Heart left ventricle (tissue), 16 donors: ENCODE measurements at places on chromosomes 3 and 15.

GRCh38 chr3:89179355-89180001 lies 72.1 kb downstream of the EPHA3 start:
- no peak for DNase-seq

DNA sequence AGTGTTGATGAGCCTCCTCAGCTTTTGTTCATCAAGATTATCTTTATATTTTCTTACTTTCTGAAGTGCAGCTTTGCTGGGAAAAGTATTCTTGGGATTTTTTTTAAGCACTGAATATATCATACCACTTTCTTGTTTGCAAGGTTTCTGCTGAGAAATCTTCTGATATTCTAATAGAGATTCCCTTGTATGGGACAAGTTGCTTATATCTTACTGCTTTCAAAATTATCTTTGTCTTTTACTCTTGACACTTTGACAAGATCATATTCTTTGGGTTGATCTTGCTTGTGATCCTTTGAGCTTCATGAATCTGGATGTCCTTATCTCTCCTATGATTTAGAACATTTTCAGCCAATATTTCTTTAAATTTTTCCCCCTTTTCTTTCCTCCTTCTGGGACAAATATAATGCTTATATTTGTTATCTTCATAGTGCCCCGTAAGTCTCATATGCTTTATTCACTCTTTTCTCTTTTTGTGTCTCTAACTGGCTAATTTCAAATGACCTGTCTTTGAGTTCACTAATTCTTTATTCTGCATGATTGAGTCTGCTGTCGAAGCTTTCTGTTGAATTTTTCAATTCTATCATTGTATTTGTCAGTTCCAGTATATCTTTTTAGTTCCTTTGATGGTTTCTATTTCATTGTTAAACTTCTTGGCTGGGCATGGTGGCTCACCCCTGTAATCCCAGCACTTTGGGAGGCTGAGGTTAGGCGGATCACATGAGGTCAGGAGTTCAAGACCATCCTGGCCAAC lies 211.4 kb upstream of the MANF start:
- DNase-seq = no peak

DNA sequence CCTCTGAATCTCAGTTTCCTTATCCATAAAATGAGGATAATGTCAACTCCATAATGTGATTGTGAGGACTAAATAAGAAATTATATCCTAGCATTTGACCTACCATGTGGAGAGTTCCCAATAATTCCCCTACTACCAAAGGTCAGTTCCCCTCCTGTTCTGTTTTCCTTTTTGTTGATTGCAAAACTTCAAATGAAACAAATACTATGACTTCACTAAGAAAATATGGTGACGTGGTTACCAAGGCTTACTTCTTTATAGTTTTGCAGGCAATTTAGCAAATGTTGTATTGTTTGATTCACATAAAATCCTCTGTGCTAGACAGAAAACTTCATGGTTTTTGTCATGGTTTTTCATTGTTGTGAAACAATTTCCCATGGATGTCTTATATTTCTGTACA lies 153.8 kb upstream of the RORA start:
- no peak for DNase-seq

GRCh38 chr3:155594526-155595187 lies 150.2 kb downstream of the PLCH1 start:
- DNase-seq = no peak

DNA sequence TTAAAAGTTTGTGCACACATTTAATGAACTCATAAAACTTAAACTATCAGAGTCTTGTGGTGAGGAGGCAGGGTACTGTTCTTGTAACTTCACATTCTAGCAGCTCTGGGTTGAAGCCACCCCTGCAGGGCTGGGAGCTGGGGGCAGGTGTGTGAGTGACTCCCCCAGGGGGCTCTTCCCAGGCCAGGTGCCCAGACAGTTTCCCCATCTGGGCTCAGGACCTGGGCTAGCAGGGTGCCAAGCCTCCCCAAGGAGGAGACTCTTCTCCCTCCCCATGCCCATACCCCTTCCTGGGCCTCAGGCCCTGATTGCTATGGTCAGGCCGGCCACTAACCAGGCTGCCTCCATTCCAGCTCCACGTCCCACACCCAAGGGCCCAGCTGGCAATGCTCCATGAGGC lies 22.0 kb upstream of the CHCHD6 start:
- no peak for DNase-seq

GRCh38 chr3:125055913-125056745 lies at the start of gene HEG1:
HEG1 (minus strand) TSS chr3:125055997; CDS start chr3:125055890, 107 bp downstream.
- peak; percentile 94 for DNase-seq

- DNase-seq = no peak
Observed at GRCh38 chr3:45312836-45313493, 75.4 kb upstream of the LARS2 start.

GRCh38 chr3:64884536-64884935 lies 196.7 kb upstream of the ADAMTS9 start:
- no peak for DNase-seq

DNA sequence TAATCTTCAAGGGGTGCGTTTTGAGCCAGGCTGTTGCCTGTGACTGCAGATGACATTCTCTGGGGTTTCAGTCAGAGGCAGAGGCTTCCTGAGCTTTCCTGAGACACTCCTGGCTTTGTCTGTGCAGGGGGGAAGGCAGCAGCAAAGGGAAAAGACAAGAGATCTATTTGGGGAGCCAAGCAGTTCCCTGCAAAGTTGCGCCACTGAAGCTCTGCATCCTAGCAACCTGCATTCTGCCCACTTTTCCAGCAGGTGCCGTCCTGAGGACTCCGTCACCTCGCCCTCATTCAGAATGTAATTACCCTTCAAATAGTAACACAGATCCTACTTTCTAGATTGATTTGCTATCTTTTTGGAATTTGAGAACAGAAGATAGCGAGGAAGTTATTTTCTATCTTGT lies 1.9 kb upstream of the TMEM158 start:
- DNase-seq = no peak

DNA sequence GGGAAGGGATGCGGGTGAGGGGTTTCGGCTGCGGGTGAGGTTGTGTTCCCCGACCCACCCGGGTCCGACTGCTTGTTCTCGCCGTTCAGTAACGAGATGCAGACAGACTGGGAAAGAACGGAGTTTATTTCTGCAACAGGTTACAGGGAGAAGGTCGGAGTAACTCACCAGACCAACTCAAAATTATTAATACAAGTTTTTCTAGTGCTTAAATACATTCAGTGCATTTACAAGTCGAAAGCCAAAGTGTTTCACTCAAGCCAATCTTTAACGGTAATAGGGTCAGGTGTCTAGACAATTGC lies 492 bp upstream of the HIGD1A start:
- no peak for DNase-seq

GRCh38 chr3:55571913-55572312 lies 84.8 kb upstream of the WNT5A start:
- peak; percentile 84 for DNase-seq

GRCh38 chr3:95120921-95121320 lies 1058.1 kb downstream of the NSUN3 start:
- DNase-seq = no peak

DNA sequence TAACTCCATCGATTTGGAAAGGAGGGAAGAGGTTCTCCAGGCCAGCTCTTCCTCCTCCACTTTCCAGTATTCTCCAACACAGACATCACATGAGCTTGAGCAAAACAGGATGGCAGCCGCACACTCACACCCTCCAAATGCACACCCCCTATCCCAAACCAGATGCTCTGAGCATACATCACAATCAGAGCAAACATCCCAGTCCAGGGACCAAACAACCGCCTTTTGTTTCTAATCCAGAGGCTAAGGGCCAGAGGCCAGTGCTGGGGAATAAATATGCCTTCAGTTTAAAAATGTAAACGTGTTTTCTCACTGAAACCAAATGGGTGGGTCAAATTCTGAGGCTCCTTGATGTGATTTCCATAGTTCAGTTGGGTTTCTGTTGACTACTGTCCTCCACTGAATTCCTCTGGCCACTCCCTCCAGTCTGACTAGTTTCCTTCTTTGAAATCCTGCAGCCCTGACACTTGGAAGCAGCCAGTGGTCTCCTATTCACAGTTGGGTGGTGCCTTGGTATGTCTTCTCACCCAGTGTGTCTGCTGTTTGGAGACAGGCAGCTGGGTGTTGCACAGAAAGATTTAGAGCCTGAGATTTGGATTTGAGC lies 19.2 kb upstream of the MFGE8 start:
- peak; percentile 71 for DNase-seq

GRCh38 chr3:5186089-5186857 lies 1.2 kb upstream of the EDEM1 start:
- no peak for DNase-seq

DNA sequence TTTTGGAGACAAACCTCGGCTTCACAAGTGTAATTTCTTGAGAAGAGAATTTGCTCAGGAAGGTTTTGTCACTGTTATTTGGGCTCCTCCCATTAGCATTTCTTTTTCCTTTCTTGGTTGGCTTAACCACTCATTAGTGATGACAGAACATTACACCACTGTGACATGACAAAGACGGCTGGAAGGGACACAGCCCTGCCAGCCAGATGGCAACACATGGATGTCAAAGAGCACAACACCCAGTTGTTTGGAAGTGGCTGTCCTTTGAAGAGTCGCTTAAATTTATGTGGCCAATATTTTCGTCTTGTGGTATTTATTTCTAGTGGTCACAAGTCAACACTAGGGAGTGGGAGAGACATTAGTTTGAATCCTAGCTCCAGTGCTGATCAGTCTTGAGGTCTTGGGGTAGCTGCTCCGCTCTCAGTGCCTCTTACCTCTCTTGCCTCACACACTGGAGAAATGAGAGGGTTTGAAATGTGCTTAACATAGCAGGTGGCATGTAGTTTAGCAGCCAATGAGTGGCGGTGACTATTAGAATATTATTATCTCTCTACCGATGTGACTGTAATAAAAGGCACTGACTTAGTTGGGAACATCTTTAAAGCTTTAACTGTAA lies 92.8 kb downstream of the FRMD4B start:
- no peak for DNase-seq

GRCh38 chr3:71987089-71987735 lies 202.3 kb upstream of the PROK2 start:
- no peak for DNase-seq

DNA sequence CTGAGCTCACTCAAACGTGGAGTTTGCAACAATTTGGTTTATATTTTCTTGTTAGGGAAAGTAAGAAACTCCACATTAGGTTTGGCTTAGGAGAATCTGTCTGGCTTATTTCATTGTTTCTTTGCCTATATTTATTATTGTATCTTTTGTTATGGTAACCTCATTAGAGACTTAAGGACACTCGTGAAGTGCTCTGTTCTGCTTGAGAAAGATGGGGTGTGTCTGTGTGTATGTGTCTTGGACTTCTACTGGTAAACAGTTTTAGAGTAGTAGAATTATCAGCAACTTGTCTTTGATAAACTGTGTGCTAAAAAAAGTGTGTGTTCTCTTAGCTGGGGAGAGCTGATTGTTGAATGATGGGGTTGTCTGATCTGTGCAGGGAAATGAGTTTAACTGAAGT lies 306.5 kb downstream of the RBMS3 start:
- DNase-seq = no peak

GRCh38 chr3:40211579-40211978 lies 97.9 kb upstream of the EIF1B start:
- no peak for DNase-seq

GRCh38 chr3:190169243-190169642 lies 48.5 kb upstream of the P3H2 start:
- DNase-seq = no peak

DNA sequence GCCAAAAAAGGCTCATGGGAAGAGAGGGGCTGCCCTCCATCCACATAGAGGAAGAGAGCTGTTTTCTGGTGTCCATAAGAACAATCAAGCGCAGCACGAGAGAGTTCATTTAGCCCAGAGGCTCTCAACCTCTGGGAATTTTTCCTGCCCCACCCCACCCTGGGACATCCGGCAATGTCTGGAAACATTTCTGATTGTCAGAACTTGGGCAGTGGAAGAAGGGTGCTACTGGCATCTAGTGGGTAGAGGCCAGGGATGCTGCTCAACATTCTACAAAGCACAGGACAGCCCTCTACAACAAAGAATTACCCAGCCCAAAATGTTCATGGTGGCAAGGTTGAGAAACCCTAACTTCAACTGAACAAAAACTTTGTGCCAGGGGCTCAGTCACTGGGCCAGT lies 92.9 kb downstream of the RAB11A start:
- DNase-seq = no peak

- no peak for DNase-seq
Observed at GRCh38 chr15:99522288-99522687, 43.5 kb upstream of the MEF2A start.

DNA sequence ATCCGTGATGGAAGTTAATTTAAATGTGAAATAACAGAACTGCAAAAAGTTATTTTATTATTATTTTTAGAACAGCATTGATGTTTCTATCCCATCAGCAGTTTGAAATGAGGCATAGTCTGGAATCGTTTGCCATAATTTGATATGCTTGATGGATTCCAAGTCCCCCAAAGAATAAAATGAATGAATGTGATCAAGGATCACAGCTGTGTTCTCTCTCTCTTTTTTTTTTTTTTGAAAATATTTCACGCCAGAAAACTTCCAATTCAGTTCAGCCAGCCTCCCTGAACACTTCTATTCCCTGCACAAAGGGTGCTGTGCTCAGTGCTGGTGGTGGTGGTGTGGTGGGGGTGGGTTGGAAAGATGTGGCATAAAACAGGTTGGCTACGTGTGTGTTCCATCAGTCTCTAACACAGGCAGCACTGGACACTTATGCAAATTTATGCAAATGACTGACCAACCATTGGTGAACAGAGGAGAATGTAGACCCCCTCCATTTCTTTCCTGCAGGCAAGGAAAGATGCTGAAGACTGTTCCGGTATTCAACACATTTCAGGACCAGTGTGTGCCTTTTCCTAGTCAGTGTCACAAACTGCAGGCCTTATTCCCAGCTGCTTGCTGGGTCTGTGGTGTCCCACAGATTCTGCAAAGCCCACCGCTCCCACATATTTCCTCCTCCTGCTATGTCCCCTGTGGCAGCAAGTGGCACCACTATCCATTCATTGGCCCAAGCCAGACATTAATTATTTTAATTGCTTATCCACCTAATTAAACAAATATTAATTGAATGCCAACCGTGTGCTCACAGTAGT lies 10.6 kb downstream of the ARNT2 start:
- no peak for DNase-seq

- DNase-seq = no peak
Observed at GRCh38 chr15:41966414-41966812, 5.9 kb downstream of the EHD4 start.

DNA sequence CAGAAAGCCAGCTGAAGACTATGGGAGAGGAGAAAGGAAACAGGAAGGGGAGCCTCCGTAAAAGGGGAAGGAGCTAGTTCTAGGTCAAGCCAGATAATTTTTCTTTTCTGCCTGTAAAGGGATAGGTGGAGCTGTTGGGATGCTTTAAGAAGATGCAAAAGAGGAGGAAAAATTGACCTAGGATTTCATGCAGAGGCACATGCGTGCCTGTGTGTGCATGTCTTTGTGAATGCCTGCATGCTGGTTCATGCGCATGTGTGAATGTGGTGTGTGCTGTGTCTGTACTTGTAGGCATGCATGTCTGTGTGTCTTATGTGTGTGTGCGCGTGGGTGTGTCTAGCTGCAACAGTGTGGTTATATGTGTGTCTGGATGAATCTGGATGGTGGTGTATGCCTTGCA lies 27.3 kb downstream of the CCDC33 start:
- no peak for DNase-seq

- no peak for DNase-seq
Observed at GRCh38 chr3:11607816-11608215, 35.9 kb downstream of the VGLL4 start.
